ENCODE measurements at places on chromosomes 7 and 10.

DNA sequence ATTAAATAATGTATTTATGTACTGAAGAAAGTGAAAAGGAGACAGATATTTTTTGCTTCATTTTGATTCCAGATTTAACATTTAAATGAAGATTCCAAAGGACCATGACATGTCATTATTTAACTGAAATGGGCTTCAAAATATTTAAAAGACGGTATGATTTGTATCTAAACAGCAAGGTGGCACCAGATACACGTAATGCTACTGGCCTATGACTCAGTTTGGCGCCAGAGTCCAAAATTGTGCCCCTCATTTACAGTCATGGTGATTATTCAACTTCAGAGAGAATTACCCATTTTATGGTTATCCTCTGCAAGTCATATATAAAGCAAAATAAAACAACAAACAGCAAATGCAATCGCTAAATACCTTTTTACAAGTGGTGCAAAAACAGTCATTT is 94.5 kb downstream of the ETV1 start:
- DNase-seq = no peak

DNA sequence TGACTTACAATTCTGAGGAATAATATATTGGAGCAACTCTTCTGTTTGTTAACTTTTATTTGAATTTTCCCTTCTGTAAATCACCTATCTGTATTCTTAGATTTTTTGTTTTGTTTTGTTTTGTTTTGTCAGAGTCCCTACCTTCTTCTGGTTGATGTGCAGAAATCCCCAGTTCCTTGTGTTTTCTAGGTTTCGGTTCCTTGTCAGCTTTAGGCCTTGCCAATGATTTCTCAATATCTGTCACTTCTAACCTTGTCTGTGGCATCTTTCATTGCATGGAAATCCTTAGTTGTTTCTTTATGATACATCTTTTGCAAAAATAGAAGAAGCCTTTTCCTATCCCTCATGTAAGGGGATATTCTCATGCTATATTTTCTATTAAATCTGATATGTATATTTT is 21.7 kb upstream of the ST8SIA6 start:
- DNase-seq = no peak

DNA sequence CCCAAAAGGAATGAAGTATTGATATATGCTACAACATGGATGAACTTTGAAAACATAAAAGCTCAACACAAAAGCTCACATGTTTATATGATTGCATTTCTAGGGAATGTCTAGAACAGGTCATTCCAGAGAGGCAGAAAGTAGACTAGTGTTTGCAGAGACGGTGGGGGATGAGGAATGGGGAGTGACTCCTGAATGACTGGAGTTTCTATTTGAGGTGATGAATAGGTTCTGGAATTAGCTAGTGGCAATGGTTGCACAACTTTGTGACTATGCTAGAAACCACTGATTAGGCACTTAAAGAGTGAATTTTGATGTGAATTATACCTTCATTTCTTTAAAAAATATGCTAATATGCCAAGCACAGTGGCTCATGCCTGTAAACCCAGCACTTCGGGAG is 6.9 kb downstream of the KPNA7 start:
- no peak for DNase-seq

DNA sequence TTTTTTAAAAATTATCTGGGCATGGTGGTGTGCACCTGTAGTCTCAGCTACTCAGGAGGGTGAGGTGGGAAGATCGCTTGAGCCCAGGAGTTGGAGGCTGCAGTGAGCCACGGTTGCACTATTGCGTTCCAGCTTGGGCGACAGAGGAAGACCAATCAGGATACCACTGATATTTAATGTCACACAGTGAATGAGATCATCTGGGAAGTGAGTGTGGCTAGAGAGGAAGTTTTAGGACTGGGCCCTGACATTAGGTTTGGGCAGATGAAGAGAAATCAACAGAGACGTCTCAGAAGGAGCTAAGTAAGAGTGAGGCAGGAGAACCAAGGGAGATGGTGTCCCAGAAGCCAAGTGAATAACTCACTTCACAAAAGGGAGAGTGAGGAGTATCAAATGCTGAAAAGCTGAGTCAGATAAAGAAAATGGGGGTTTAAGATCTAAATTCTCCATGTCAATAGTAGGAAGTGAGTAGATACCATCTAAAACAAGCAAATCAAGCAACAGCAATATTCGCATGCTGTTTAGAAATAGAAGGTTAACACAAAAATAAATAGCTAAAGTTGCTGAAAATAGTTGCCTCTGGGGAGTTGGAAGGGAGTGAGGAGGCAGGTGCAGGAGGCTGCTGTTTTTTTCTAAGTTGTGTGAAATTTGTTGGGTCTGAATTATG is 11.5 kb downstream of the PILRA start:
- DNase-seq = no peak

- DNase-seq = no peak
Measured at GRCh38 chr7:98088109-98088508, 18.6 kb upstream of the LMTK2 start.

DNA sequence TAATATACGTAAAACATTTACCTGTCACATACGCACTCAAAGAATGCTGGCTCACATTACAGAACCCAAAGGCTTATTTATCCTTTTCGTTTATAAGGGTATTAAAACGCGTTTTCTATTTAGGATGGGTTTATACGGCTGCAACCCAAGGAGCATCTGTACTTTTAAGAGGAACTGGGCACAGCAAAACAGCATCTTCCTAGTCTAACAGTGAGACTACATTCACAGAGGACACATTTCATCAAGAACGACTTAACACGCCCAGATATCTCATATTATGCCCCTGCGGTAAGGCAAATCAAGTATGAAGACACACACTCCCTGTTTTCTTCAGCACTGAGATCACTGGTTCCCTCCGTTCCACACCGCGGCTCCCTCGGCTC is 533 bp upstream of the DMTF1 start:
- DNase-seq = no peak

GRCh38 chr7:46626691-46627310 is 705.7 kb upstream of the IGFBP3 start:
- no peak for DNase-seq

DNA sequence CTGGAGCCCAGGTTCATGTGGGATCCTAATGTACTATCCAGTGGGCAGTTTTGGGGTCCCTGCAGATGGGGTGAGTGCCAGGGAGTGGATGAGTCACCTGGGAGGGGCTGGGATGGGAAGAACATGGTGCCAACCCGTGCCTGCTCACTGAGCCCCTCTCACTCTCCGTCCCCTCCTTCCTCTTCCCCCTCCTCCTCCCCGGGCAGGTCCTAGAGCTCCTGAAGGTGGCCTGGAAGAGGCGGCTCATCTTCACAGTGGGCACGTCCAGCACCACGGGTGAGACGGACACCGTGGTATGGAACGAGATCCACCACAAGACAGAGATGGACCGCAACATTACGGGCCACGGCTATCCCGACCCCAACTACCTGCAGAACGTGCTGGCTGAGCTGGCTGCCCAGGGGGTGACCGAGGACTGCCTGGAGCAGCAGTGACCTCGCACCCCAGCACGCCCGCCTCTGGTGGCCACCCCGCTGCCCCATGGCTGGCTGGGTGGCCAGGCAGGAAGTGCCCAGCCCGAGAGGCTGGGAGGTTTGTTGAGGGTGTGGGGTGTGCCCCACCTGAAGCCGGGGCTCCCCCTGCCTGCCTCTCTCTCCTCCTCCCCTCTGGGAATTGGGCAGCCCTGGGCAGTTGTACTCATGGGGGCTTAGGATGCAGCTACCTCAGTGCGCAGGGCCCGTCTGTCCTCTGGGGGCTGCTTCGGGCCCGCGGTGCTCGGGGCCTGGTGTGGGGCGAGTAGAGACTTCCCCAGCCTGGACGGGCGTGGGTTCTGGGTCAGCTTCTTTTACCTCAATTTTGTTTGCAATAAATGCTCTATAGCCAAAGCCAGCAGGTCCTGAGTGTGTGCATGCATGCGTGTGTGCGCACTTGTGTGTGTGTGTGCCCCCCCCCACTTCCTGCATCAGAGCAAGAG is 4.9 kb upstream of the UPK3B start:
- no peak for DNase-seq

- DNase-seq = no peak
Measured at GRCh38 chr7:147415991-147416390, 1174.6 kb upstream of the C7orf33 start.

- DNase-seq = no peak
Measured at GRCh38 chr10:93417266-93417665, 64.9 kb downstream of the MYOF start.

DNA sequence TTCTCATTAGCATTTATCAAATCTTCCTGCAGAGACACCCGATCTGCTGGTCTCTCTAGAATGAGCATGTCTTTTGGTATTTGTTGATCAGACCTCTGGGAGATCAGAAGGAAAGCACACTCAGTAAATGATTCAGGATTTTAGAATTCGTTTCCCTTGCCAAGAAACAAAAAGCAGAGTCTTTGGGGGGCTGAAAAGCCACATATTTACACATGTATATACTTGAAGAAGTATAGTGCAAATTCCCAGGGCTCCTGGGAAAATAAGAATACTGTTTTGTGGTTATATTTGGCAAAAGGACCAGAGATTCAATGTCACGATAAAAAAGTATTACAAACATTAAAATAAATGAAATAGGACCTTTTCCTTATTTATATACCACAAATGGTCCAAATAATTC is 100.2 kb downstream of the AGMO start:
- DNase-seq = no peak

DNA sequence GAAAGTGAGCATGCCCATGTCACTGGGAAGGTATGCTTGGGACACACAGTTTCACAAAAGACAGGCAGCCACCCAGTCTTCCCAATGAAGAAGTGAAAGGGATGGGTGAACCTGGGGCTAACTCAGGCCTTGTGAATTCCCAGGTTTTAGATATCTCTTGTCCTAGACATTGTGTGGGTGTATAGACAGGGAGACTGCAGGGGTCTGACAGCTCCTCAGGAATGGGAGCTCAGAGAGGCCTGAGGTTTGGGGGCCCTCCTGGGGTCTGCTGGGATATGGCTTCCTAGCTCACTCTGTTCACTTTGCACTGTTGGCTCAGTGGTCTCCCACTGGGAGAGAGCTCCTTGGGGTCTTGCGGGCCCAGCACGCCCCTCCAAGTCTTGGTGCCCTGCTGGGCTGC is 47.0 kb downstream of the WDFY4 start:
- DNase-seq = no peak

DNA sequence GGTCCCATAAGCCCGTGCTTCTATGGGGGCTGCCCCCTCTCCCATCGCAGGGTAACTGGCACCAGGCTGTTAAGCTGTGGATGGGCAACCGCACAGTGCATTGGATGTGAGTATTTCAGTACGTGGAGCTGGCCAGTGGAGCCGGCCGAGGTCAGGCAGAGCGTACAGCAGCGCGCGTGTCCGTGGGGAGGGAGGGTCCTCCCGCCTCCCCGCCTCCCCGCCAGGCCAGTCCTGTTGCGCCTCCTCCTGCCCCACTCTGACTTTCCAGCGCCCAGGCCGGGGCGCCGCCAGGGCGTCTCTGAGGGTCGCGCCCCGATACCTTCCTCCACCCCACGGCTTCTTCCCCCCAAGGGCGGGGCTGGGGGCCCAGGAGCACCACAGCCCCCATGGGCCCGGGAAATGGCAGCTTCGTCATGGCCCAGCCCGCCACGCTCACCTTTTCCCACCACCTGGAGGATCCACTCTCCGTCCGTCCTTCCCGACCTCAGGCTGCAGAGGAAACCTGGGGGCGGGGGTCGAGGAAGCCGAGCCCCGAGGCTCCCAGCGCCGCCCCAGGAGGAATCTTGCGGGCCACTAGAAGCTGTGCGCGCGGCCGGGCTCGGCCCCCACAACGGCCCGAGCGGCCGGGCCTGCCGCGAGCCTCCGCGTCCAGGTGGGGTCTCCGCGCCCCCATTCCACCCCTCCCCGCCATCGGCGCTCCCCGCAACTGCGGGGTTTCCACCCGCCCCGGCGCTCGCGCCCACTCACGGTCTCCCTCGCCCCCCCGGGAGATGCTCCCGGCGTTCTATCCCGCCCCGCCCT is 831 bp upstream of the PFKP start:
- DNase-seq = no peak

- DNase-seq = no peak
Measured at GRCh38 chr7:150564566-150564965, 2.6 kb upstream of the GIMAP4 start.

- no peak for DNase-seq
Measured at GRCh38 chr7:93115796-93116195, 2.0 kb downstream of the SAMD9 start.

DNA sequence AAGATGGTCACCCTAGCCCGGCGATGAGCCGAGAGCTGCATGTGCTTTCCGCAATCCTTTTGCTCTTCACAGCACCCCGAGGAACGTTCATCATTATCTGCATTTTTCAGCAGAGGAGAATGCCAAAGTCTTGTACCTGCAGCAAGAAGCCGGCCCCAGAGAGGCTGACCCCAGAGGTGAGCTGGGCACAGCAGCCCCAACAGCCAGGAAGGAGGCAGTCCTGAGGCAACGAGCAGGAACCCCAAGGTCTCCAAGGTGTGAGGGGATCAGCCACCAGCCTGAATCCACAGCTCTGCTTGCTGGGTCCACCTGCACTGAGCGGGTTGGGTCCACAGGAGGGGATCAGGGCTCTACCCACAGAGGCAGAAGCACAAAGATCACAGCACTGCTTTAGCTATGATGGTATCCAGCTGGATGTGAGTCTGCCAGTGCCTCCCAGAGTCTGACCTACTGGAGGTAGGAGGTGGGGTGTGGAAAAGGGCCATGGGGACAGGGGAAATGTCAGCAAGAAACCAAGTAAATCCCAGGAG is 16.8 kb upstream of the GDF10 start:
- DNase-seq = no peak

DNA sequence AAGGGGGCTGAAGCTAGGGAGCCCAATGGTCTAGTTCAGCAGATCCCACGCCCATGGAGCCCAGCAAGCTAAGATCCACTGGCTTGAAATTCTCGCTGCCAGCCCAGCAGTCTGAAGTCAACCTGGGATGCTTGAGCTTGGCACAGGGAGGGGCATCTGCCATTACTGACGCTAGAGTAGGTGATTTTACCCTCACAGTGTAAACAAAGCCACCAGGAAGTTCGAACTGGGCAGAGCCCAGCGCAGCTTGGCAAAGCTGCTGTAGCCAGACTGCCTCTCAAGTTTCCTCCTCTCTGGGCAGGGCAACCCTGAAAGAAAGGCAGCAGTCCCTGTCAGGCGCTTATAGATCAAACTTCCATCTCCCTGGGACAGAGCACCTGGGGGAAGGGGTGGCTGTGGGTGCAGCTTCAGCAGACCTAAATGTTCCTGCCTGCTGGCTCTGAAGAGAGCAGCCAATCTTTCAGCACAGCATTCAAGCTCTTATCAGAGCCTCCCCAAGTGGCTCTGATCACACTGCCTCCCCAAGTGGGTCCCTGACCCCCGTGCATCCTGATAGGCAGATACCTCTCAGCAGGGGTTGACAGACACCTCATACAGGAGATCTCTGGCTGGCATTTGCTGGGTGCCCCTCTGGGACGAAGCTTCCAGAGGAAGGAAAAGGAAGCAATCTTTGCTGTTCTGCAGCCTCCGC is 167.8 kb downstream of the CCDC71L start:
- no peak for DNase-seq

GRCh38 chr10:104230490-104230889 is 1.7 kb downstream of the CFAP43 start:
- no peak for DNase-seq

- no peak for DNase-seq
Measured at GRCh38 chr7:2924866-2925840, 81.0 kb upstream of the GNA12 start.

GRCh38 chr7:133152875-133153274 is 71.0 kb upstream of the CHCHD3 start:
- no peak for DNase-seq

GRCh38 chr10:24333736-24334135 is 124.8 kb downstream of the KIAA1217 start:
- DNase-seq = no peak

Measured in T follicular helper cell (primary cell).